ENCODE measurements at places on chromosomes 5 and 9.

- DNase-seq: no peak
- H3K4me3 ChIP-seq: no peak overlapping the region
- no peaks in the 10 kb centered on the region for H3K27me3 ChIP-seq
- H3K4me1 ChIP-seq: no peaks in the 10 kb centered on the region
Measured at GRCh38 chr5:13540168-13540750, 404.2 kb downstream of the DNAH5 start.

DNA sequence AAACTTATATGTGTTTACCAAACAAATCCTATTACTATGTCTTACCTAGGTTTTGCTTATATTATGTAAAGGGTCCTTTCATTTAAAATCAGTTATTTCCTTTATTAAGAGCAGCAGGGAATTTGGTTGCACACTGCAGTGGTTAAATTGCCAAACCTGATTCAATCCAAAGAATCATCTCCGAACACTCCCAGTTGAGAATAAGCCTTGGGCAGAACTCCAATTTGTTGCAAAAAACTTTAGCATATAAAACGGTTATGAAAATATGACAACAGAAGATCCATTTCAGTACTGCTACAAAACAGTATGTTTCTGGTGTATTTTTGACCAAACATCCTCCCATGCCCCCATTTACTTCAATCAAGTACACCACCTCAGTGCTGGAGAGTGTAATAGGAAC is 587.0 kb upstream of the GRAMD2B start:
- no peaks in the 10 kb centered on the region for H3K4me1 ChIP-seq
- no peak overlapping the region for H3K4me3 ChIP-seq
- no peaks in the 10 kb centered on the region for H3K27me3 ChIP-seq
- no peaks in the 10 kb centered on the region for H3K36me3 ChIP-seq

- H3K36me3 ChIP-seq: no peaks in the 10 kb centered on the region
- no peak overlapping the region for H3K4me3 ChIP-seq
- no peaks in the 10 kb centered on the region for H3K27me3 ChIP-seq
Measured at GRCh38 chr9:37187713-37188439, 67.5 kb downstream of the ZCCHC7 start.

- no peak for DNase-seq
- H3K4me3 ChIP-seq: no peak overlapping the region
- no peaks in the 10 kb centered on the region for H3K4me1 ChIP-seq
Measured at GRCh38 chr5:68459093-68459809, 243.7 kb downstream of the PIK3R1 start.

GRCh38 chr5:149636861-149637246 is 55.6 kb downstream of the ARHGEF37 start:
- H3K36me3 ChIP-seq: no peaks in the 10 kb centered on the region
- no peak overlapping the region for H3K4me3 ChIP-seq
- H3K4me1 ChIP-seq: peaks cover 35% of the 10 kb centered on the region
- no peak for DNase-seq
- no peaks in the 10 kb centered on the region for H3K27me3 ChIP-seq

DNA sequence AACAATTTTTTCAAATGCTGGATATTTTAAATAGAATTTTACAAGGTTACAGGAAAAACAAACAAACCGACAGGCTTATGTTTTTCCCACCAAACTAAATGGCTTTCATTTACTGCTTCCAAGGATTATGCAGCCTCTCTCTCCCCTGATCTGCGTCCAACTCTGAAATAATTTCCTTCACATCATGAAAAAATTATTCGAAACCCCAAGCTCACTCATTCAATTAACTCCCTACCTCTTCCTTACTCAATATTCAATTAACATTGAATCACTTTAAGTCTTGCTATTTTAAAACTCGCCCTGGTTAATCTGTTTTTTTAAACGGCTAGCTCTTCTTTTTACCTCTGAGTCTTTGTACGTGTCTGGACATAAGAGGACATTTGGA is 336.2 kb downstream of the AGTPBP1 start:
- H3K27ac ChIP-seq: no peak overlapping the region
- no peaks in the 10 kb centered on the region for H3K36me3 ChIP-seq
- DNase-seq: no peak
- H3K27me3 ChIP-seq: no peaks in the 10 kb centered on the region
- H3K4me3 ChIP-seq: no peak overlapping the region
- no peaks in the 10 kb centered on the region for H3K4me1 ChIP-seq

- peaks cover 9% of the 10 kb centered on the region for H3K36me3 ChIP-seq
- peaks cover 21% of the 10 kb centered on the region for H3K4me1 ChIP-seq
- H3K27ac ChIP-seq: no peak overlapping the region
- DNase-seq: no peak
Measured at GRCh38 chr9:137449081-137449844, 8.1 kb upstream of the ENTPD8 start.

GRCh38 chr9:109903515-109904138 is 123.6 kb downstream of the PALM2AKAP2 start:
- H3K27ac ChIP-seq: no peak overlapping the region
- no peaks in the 10 kb centered on the region for H3K27me3 ChIP-seq
- no peak overlapping the region for H3K4me3 ChIP-seq
- DNase-seq: no peak
- peaks cover 5% of the 10 kb centered on the region for H3K4me1 ChIP-seq
- H3K36me3 ChIP-seq: no peaks in the 10 kb centered on the region

DNA sequence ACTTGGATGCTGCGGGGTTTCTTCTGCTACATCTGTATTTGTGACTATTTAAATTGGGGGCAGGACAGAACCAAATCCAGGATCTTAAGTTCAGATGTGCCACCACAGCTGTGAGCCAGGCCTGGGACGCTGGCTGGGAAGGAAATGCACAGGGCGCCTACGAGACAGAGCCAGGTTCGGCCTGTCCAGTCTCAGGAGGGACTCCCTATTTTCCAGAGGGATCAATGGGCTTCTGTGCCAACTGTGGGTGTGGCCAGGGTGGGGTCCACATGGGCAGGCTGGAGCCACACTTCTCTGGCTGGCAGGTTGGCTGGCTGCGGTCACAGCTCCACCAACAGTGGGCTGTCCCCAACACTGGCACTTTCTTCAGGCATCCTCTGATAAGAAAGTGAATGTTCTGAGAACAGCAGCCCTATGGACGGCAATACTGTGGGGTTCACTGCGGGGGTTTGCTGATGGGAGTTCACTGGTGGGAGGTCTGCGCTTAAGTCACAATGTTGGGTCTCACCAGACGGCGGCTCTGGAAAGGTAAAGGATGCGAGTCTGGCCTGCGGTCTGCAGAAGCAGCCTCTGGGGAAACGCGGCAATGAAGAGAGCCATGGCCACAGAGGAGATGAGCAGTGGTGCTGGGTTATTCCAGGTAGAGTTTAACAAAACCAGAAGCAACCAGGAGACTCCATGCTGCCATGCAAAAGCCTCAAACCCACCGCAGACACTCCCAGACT is 78.1 kb downstream of the DAP start:
- no peak for DNase-seq
- no peak overlapping the region for H3K27ac ChIP-seq
- H3K4me3 ChIP-seq: no peak overlapping the region
- no peaks in the 10 kb centered on the region for H3K27me3 ChIP-seq
- no peaks in the 10 kb centered on the region for H3K4me1 ChIP-seq
- H3K36me3 ChIP-seq: peaks cover 7% of the 10 kb centered on the region

DNA sequence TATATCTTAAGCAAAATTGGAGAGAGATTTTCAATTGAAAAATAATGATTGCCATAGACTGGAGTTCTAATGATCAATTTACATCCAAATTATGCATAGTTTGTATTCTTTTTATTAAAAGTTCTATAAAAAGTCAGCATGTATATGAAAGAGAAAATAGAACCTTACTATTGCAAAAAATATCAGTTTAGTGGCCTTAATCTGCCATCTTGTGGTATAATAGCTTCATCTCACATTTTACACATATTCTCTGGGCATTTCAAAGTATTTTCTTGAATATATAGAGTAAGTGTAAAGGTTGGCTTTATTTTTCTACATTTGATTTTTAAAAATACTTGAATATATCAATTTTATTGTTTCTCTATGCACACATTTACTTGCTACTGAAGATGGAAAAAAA is 1858.6 kb upstream of the CDH9 start:
- no peak overlapping the region for H3K4me3 ChIP-seq
- no peak for DNase-seq
- no peak overlapping the region for H3K27ac ChIP-seq
- H3K36me3 ChIP-seq: no peaks in the 10 kb centered on the region

DNA sequence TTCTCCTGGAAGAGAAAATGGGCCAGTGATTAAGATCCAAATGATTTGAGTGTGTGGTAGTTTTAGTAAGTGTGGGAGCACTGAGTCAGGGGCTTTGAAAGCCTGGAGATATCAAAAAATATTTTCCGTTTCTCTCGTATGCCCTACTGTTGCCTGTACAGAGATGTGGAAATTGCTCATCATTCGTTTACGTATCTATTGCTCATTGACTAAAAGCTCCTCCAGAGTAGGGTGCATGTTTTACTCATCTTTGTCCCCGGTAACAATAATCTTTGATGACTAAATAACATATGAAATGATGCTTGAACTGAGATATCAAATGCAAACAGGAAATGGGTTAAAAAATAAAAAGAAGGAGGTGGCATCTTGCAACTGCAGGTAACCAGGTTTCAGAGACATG is 114.2 kb upstream of the FST start:
- H3K36me3 ChIP-seq: no peaks in the 10 kb centered on the region
- no peak overlapping the region for H3K27ac ChIP-seq
- no peaks in the 10 kb centered on the region for H3K27me3 ChIP-seq
- no peak for DNase-seq
- H3K4me1 ChIP-seq: no peaks in the 10 kb centered on the region

DNA sequence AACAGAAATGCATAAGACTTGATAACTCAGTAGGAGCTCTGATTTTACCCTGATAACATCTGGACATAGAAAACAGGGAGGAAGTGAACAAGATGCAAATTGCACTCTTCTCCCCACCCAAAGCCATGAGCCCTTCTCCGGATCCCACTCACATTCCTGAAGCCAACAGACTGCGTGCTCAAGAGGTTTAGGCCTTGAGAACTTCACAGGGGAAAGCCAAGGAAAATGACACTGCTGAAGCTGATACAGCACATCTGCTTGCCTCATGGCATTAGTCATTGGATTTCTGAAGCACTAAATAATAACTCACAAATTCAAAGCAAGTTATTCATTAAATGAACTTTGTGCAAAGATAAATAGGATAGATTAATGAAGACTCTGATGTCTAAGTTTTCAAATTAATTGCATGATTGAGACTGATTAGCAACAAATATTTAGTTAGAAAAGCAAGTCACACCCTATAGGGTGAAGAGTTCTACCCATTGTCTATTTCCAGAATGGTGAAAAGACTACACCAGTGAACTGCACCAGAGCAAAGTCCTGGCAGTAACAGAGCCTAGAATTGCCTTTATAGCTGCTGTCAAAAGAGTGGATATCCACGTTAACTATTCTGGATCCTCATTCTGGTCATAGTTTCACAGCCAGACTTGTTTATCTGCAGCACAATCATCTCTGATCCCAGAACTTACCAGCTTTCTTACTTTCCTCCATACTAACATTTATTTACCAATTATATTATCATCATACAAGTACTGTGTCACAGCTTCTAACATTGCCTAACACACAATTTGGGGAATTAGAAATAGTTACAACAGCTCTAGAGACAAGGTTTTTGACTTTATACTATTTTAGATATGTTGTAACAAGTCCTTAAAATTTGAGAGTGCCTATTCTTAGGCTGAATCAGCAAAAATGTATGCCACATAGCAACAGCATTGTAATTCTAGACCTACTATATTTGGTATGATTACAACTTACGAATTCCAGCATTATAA is 432.1 kb upstream of the RGMB start:
- no peak overlapping the region for H3K27ac ChIP-seq
- H3K36me3 ChIP-seq: no peaks in the 10 kb centered on the region
- no peak for DNase-seq
- no peak overlapping the region for H3K4me3 ChIP-seq
- no peaks in the 10 kb centered on the region for H3K27me3 ChIP-seq
